Renal cortex interstitium (tissue), 15 donors: ENCODE measurements at places on chromosomes 1 and 21. TPM values are rescaled to one million over a fixed set of nuclear protein-coding genes. Genes with fewer than 3 reads are reported as not detected.

GRCh38 chr1:226569879-226570547 lies 21.4 kb downstream of the STUM start:
- no peak for DNase-seq

- DNase-seq, result no peak
Observed at GRCh38 chr1:56135069-56135863, 444.1 kb downstream of the PLPP3 start.

DNA sequence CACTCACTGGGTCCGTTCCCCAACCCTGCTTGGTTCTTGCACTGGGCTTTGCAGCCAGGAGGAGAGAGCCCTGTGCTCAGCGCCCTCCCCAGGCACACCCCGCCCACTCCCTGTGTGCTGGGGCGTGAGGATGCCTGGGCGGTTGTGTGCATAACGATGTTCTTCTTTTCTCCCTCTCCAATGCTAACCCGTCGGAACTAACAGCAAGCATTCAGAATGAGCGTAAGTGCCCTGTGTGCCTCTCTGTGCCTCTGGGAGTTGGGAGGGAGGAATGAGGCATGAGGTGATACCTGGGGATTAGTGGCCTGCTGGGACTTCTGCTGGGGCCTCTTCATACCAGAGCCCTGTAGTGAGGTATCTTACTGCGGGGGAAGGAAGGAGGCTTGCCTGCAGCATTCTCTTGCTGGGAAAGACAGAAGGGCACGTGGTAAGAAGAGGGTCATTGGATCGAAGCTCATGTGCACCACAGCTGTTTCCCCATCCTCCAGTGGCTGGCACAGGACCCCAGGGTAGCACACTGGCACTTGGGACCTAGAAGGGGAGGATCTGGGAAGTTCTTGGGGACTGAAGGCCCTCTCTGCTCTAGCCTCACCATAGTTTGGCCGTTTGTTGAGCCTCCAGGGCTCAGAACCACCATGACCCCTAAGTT lies 79.8 kb downstream of the NFASC start:
- no peak for DNase-seq

GRCh38 chr1:110070671-110071242 lies at the start of gene ALX3:
Gene ALX3 (minus strand): TSS chr1:110070672. CDS start chr1:110070612, 60 bp downstream.
- no peak for DNase-seq

- DNase-seq, result no peak
Observed at GRCh38 chr21:41045534-41046268, 122.3 kb upstream of the BACE2 start.

- DNase-seq, result no peak
Observed at GRCh38 chr21:33824156-33824941, 91.3 kb downstream of the ATP5PO start.

- DNase-seq, result no peak
Observed at GRCh38 chr1:168379104-168379860, 98.6 kb downstream of the TBX19 start.

DNA sequence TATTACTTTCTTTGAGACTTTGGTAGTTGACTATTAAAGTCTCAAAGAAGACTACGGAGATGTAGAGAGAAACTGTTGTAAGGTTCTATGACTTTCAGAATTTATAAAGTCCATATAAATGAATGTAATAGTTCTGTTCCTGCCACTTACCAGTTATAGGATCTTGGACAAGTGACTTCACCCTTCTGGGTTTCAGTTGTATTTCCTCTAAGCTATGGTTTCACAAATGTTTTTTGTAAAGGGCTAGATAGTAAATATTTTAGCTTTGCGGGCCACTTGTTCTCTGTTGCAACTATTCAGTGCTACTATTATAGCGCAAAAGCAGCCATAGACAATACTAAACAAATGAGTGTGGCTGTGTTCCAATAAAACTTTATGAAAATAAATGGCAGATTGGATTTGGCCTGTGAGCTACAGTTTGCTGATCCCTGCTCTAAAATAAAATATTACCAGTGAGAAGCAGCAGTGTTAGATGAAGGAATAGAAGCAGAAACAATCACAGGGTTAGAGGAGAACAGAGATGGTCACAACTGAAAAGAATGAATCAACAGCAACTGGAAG lies 14.7 kb downstream of the ZMPSTE24 start:
- no peak for DNase-seq

GRCh38 chr1:64171797-64172281 lies 31.6 kb upstream of the UBE2U start:
- DNase-seq, result no peak

DNA sequence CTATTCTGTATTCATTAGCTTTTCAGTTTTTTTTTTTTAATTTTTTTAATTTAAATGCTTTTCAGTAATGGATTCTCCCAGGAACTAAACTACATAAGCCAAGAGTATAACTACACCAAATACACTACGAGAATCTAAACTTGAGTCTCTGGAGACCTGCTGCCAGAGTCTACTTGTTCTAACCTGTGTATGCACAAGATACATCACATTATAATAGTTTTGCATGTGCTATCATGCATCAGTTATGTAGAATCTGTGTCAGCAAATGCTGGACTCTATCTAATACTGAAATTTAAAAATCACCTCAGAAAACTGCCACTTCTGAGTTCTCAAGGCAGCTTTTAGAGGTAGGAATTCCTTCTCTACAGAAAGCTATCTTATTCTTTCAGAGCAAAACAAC lies 146.3 kb upstream of the GREM2 start:
- DNase-seq, result no peak

- DNase-seq, result no peak
Observed at GRCh38 chr1:66132324-66132723, 339.6 kb downstream of the PDE4B start.

GRCh38 chr1:150765296-150765976 lies at the start of gene CTSS:
Gene CTSS (minus strand): TSS chr1:150765778. CDS start chr1:150764763, 1,015 bp downstream.
- DNase-seq, result no peak

DNA sequence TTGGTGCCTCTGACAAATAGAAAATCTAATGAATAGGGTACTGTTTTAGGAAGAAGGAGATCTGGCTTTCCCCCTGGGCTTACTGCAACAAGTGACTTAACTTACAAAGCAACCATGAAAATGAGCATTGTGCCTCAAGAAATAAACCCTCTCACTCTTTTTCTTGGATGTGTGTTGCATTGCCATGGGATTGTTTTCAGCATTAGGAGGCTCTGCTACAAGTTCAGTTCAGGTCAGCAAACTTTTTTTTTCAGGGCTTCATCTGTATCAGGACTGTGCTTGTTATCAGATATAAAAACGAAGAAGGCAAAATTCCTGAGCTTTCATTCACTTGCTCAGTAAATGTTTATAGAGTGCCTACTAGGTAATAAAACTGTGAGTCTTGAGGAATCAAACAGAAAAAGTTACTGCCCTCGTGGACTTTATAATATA lies 37.8 kb upstream of the DOCK7 start:
- no peak for DNase-seq

TDRD5 gene
- polyA plus RNA-seq, result 5.7 TPM

KRTAP20-2 gene
- polyA plus RNA-seq, result not detected

RIMS3 gene
- polyA plus RNA-seq, result 1.8 TPM

CLCNKB gene
- 40.3 TPM for polyA plus RNA-seq

PRAMEF12 gene
- not detected for polyA plus RNA-seq

SOX13 gene
- polyA plus RNA-seq, result 57.4 TPM

RAB42 gene
- polyA plus RNA-seq, result 3.9 TPM

IARS2 gene
- polyA plus RNA-seq, result 81.9 TPM
